ENCODE measurements at places on chromosomes 2 and 18.

- DNase-seq: peak; percentile 59
Measured at GRCh38 chr2:88603146-88603545, 24.1 kb downstream of the EIF2AK3 start.

- peak; percentile 17 for DNase-seq
Measured at GRCh38 chr18:71398531-71398930, 1109.7 kb downstream of the SOCS6 start.

- DNase-seq: no peak
Measured at GRCh38 chr2:118146315-118147283, 58.3 kb downstream of the INSIG2 start.

DNA sequence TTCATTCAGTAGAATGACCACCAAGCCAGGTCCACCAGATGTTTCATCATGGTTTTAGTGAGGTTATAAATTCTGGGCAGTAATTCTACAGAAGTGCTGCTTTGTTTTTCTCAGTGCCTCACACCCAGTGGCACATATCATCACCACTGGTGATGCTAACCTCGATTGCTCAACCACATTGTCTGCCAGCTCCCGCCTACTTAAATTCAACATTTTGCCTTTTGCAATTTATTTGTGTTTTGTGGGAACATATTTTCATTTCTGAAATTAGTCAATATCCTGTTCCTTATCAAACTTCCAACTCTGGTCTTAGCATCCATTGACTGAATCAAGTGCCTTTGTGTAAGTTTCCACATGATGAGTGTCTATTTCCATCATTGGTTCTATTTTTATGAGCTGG lies 62.3 kb upstream of the TMEM178A start:
- no peak for DNase-seq

GRCh38 chr2:97267411-97268074 lies 154.6 kb downstream of the ANKRD36 start:
- no peak for DNase-seq

DNA sequence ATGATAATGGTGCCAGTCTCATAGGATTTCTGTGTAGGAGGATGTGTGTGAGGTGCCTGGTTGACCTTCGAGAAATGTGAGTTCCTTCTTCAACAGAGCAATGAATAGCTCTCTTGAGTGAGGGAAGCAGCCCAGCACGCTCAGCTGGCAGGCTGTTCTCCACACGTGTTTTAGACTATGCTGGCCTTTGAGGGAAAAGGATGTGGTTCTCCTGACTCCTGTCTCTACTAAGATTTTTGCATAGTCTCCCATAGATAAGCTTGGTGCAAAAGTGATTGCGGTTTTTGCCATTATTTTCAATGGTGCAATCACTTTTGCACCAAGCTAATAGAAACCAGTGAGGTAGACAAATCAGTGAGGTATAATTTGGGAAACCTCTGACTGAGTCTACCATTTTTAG lies 284.1 kb downstream of the SLC4A3 start:
- DNase-seq: no peak

All from astrocyte of the spinal cord (primary cell).